ENCODE measurements at places on chromosomes 16 and 17.

DNA sequence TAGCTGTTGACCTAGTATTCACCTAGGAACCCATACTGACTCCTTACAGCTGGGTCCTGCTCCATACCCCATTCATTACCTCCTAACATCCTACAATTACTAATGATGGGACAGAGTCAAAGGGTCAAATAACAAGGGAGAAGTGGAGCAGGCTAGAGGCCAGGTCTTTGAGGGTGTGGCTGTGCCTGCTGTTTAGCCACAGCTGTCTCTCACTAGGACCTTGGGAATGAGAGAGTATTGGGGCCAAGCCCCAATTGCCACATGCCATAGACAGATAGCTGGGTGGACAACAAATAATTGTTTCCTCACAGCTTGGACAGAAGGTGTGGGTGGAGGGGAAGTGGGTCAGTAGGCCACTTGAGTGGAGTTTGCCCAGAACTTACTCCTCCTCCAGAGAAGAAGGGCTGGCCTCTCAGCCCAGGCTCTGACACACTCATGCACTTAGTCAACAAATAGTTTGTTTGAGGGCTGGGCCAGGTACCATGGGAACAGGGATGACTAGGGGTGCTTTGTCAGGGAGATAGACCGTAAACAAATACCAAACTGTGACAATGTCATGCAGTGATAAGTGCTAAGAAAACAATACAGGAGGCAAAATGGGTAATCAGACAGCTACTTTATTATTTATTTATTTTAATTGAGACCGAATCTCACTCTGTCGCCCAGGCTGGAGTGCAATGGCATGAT, 10.2 kb upstream of the CENPT start:
- DNase-seq: peak; percentile 85

DNA sequence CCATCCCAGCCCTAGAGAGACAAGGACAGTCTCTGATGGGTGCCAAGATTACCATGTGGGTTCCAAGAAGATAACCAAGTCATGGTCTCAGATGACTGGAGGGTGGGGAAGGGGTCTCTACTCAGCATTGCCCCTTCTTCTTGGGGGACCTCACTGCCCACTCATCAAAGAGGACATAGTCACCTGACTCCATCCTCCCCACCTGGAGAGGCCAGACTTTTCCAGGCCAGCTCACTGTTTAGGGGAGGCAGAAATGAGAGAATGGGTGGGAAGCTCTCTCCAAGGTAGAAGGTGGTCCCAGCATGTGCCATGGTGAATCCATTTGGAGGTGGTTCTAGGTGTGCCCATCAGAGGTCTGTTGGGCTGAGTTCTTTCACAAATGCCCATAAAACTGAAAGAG, 20.7 kb upstream of the IL21R start:
- no peak for DNase-seq

DNA sequence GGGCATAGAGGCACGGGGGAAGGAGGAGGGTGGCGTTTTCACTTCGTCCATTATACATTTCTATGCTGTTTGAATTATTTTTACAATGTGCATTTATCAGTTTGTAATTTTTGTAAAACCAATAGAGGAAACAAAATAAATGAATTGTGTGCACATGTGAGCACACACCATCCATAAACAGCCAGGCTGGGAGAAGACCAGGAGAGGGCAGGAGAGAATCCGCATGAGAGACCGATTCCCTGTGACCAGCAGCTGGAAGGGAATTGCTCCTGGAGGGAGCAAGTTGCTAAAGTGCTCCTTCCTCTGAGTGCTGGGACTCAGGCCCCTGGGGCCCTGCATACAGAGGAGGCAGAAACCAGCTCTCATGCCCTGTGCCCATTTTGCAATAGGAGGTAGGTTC, 126.0 kb downstream of the ABCC12 start:
- no peak for DNase-seq

- DNase-seq: no peak
Measured at GRCh38 chr17:18140648-18141047, 32.1 kb downstream of the MYO15A start.

- DNase-seq: no peak
Measured at GRCh38 chr16:73384506-73385089, 336.7 kb upstream of the ZFHX3 start.

DNA sequence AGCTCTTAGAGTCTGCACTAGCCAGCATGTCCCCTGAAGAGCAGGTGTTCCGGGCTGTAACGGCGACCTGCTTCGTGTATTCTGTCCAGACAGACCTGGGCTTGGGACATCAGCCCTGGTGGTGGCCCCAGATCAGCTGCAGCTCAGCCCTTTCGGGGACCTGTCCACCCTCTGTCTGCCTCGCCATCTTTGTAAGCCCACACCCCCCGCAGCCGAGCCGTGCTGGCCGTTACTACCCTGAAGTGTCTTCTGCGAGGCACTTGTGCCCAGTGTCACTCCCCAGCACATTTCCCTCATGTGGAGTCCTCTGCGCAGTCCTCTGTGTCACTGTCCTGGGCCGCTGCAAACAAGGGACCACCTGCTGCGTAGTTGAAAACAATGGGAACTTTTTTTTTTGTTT, 10.4 kb downstream of the CARD14 start:
- DNase-seq: no peak

- DNase-seq: no peak
Measured at GRCh38 chr16:30131869-30132475, 9.0 kb upstream of the MAPK3 start.

DNA sequence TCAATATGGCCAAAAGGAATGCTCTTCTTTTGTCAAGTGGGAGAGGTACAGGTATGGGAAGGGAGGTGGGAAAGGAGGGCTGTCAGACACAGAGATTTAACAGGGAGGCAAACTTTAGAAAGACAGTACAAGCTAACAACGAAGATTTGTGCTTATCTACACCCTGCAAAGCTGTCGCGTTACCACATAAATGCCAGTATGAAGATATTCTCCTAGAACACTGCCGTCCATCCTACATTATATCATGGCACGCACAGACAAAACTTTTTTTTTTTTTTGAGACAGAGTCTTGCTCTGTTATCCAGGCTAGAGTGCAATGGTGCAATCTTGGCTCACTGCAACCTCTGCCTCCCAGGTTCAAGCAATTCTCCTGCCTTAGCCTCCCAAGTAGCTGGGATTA, 50.6 kb downstream of the STH start:
- DNase-seq: no peak

- no peak for DNase-seq
Measured at GRCh38 chr16:89905511-89906139, 13.0 kb upstream of the MC1R start.

DNA sequence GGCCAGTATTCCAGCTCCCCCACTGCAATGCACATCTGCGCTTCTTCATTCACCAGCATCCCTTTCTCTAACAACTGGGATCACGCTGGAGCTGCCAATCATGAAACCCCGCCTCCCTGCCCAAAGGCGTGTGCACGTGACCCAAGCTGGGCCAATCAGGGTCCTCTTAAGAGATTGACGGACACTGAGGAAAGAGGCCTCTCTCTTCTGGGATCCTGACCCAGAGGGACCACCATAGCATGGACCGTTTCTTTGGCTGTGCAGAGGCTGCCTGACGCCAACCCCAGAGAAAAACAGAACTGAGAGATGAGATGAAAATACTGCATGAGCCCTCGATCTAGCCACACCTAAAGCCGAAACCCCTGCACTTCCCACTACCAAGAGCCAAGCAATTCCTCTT, 32.0 kb downstream of the COTL1 start:
- DNase-seq: no peak

GRCh38 chr16:78749745-78750268, 650.4 kb downstream of the WWOX start:
- DNase-seq: no peak

- no peak for DNase-seq
Measured at GRCh38 chr16:20916942-20917341, 16.4 kb downstream of the LYRM1 start.

DNA sequence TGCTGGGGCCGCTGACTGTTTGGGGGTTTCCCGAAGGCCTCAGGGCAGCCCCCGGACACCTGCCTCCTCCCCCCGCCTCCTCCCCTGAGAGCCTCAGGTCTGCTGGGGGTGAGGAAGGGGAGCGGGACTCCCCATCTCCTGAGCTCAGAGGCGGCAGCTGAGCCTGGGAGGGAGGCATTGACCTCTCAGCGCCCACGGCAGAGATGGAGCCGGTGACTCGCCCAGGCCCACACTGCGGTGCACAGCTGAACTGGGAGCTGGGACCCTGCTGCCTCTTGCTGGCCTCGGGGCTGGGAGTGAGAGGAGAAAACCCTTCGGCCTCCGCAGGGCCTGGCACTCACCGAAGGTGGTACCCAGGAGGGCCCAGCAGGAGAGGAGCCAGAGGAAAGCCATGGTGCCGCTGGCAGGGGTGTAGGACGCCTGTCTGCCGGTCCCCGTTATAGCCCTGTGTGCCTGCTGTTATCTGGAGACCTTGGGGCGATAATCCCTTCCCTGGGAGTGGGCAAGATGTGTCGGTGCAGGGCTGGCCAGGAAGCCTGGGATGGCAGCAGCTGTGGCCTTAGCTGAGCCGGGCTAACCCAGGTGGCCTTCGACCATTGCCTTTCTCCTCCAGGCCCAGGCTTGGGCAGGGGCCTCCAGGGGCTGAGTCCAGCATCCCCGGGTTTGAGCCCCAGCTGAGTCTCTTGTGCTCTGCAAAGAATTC, at the start of gene CTRB2:
CTRB2 (minus strand) TSS at position 413 of the 703 bp plus-strand sequence; CDS start at position 393, 20 bp downstream.
- DNase-seq: no peak

GRCh38 chr16:60755907-60756306, 1280.3 kb downstream of the CDH8 start:
- no peak for DNase-seq

GRCh38 chr16:79800016-79800608, 199.6 kb upstream of the MAF start:
- no peak for DNase-seq

- peak; percentile 36 for DNase-seq
Measured at GRCh38 chr16:66511602-66512271, 38.2 kb downstream of the TK2 start.

DNA sequence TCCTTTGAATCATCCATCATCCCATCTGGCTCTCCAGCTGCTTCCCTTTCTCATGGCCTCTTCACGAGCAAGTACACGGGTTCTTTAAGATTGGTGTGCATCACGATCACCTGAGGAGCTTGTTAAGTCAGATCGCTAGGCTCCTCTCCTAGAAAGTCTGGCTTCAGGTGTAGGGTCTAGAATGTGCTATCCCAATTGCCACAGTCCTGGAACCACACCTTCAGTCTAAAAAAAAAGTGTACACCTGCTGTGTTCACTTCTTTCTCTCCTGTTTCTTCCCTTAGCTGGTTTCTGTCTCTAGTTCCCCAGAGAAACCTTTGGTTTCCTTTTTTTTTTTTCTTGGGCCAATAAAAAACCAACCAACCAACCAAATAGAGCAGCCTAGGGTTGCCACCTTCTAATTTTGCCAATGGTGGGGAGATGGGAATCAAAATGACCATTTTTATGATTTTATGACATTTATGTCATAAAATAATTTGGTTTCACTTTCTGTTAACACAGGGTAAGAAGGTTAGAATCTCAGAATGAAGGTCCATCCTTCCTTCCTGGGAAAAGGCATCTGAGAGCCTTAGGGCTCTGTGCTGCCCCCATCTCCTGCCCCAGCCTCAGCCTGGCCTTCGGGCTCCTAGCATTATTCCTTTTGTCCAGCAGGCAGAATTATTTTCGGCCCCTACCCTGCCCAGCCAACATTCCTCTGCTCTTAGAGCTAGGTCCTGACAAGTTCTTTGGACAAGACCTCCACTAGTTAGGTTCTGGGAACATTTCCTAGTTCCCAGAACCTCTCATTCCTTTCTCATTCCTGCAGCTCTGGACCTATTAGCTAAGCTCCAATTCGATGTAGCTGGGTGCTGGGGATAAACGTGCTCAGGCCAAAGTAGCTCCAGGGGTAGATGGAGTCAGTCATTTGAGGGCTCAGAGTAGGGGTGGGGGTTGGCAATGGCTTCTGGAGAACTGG, 1.9 kb upstream of the GGT6 start:
- no peak for DNase-seq

DNA sequence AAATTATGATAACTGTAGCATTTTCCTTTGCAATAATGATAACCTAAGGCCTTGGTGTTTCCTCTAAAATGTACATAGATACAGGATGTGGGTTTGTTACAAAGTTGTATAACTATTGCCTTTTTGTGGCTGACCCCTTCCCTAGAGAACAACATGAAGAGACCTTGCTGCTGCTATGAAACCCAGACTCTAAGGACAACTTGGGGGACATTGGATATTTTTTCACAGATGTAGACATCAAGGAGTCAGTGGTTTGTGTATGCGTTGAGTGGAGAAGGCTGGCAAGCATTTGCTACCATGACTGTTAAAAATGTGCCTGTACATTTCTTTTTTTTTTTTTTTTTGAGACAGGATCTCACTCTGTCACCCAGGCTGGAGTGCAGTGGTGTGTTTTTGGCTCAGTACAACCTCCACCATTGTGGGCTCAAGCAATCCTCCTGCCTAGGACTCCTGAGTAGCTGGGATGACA, 12.3 kb downstream of the HMOX2 start:
- DNase-seq: no peak

DNA sequence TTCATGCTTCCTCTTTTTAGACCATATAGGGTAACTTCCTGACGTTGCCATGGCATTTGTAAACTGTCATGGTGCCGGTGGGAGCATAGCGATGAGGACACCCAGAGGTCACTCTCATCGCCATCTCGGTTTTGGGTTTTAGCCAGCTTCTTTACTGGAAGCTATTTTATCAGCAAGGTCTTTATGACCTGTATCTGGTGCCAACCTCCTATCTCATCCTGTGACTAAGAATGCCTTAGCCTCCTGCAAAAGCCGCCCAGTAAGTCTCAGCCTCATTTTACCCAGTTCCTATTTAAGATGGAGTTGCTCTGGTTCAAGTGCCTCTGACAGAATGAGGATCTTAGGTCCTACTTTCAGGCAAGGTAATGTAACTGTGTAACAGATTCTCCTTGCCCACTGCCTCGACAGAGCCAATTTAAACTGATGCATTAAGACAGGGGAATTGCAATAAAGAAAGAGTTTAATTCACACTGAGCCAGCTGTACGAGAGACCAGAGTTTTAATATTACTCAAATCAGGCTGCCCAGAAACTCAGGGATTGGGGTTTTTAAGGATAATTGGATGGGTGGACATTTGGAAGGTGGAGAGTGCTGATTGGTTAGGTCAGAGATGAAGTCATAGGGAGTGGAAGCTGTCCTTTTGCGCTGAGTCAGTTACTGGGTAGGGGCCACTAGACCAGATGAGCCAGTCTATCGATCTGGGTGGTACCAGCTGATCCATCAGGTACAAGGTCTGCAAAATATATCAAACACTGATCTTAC, 59.9 kb upstream of the ATF7IP2 start:
- no peak for DNase-seq

DNA sequence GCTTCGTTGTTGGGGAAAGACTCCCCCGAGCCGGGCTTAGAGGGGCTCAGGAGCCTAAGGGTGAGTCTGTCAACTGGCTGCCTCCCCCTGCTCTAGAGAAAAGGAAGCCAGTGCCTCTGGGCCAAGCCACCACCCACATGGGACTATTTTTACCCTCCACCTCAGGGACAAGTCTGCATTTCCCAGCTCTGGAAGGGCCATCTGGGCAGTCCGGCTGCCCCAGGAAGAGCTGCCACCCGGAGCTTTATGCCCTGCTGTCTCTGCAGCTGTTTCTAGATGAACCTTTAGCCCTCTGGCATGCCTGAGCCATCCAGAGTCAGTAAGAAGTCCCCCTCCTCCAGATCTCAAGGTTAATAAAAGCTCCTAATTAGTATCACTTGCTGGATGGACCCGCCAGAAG, 5.3 kb upstream of the RPRML start:
- DNase-seq: no peak

- DNase-seq: no peak
Measured at GRCh38 chr17:67322042-67322787, 44.2 kb downstream of the PSMD12 start.
